ENCODE measurements at places on chromosomes 11 and 22. TPM values are rescaled to one million over a fixed set of nuclear protein-coding genes. Genes with fewer than 3 reads are reported as not detected.

DNA sequence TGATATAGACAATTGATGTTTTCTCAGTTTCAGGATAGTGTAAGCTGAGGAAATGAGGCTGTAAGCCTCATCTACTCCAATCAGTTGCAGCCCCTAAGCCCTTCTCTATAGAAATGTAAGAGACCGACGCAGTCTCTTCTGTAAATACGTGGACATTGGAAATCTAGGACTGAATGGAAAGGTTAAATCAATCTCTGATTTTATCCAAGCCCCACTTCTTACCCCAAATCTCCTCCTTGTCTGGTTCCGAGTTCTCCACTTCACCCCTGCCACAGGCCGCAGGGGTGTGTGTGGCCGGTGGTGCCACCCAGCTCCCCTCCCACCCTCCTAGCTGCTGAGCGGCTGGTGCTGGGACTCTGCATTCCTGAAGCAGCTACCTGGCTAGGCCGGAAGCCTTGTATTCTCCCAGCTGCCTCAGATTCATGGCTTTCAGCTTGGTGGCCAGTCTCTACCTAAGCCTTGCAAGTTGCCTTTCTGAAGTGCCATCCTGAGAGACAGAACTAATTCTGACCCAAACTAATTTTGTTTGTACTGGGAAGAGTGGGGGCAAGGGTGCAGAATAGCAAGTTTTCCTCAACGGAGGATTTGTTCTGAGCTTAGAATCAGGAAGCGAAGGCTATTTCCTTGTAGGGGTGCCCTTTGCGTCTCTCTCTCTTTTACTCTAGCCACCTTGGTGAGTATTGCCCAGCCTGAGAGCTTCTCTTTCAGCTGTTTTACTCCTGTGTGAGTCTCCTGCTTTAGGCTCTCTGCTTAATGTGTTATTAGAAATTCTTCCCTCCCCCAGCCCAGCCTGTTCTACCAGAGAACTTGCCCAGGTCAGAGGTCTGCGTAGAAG is 749 bp downstream of the VWA5A start:
- no peak for DNase-seq

Gene TMEM132A
- total RNA-seq = 8.4 TPM

DNA sequence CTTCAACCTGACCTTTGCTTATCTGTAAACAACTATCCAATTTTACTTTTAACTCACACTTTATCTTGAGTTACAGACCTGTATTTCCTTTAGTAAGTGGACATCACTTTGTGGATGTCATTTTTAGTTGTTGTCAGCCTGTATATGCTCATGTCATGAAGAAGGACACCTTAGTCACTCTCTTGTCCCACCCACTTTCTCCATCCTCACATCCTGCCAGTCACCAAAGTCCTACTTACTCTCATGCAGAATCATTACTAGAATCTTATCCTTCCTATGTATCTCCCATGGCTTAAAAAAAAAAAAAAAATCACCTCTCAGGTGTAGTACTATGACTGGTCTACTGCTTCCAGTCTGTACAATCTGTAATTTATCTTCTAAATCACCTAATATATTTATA is 43.3 kb downstream of the SESN3 start:
- no peak for DNase-seq

DNA sequence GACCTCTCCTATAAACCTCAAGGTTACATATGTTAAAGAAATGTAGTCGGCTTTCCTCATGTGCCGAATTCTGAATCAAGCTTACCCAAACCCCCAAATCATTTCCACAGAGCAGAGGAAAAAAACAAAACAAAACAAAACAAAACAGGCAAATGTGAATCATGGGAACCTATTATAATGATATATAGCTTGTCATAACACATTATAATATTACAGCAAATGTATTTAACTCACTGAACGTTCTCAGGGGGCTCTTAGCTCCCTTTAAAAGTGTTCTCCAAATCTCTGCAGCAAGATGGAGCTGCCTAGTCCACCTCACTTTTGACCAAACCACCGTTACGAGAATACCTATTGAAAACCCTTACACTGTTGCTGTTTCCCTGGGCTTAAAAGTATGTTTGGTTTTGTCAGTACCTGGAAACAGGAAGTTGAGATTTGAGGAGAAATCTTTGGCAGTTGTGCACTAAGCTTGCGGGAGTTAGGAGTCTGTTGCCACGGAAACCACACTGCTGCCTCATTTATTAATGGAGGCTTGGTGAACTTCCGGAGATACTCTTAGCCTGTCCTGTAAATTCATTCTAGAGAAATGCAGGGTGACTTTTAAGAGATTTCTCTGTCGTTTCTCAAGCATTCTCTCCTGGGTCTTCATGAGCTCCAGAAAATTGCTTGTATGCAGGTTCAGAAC is 167.0 kb upstream of the RASSF10 start:
- DNase-seq = no peak

GRCh38 chr11:20310596-20311394 is 52.7 kb upstream of the HTATIP2 start:
- DNase-seq = no peak

Gene BARX2
- total RNA-seq = 0.35 TPM

Gene CEP126
- 2.7 TPM for total RNA-seq

DNA sequence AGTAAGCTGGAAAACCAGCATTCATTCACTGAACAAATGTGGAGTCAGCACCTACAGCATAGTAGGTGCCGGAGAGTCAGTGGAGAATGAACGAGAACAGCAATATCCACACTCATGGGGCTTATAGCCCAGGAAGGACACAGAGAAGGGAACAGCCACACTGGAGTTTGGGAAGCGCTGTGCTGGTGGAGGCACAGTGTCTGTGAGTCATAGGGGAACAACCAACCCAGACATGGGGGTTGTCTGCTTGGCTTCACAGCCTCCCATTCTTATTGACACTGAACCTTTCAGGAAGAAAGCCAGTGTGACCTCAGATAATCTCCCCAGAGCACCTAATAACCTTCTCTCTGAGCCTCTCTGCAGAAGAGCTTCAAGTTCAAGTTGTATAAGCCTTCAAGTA is 56.6 kb upstream of the UBASH3B start:
- DNase-seq = no peak

GRCh38 chr22:19057539-19057938 is 64.7 kb downstream of the DGCR2 start:
- DNase-seq = no peak

DNA sequence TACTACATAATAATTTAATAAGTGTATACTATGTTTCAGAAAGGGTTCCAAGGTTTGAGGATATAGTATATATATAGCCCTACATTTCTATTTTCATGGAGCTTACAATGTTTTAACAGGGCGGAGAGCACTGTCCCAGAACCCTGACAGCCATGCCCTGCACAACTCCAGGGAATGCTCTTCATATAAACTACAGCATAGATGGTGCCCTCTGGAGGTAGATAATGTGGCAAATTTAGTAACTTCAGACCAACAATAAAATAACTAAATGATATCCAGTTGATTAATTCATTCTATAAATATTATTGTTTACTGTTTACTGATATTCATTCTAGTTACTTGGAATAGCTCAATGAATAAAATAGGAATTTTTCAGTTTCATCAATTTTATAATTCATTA is 693.7 kb upstream of the CCDC179 start:
- DNase-seq = no peak

GRCh38 chr11:1493650-1494244 is 7.2 kb upstream of the MOB2 start:
- no peak for DNase-seq

Gene SHANK2
- total RNA-seq = 0.35 TPM

- no peak for DNase-seq
These were observed 1.1 kb downstream of the SYTL2 start for GRCh38 chr11:85809863-85810262.

Gene ZNF143
- total RNA-seq = 19.0 TPM

Gene COA4
- total RNA-seq = 102 TPM
